ENCODE measurements at places on chromosomes 7 and 10. TPM values are rescaled to one million over a fixed set of nuclear protein-coding genes. Genes with fewer than 3 reads are reported as not detected.
A peak's percentile ranks its signal among the peaks of the same experiment; 100 is the strongest.

Gene SPDYE8
- not detected for polyA plus RNA-seq

Gene LGI1
- polyA plus RNA-seq = not detected

Gene CABCOCO1
- not detected for polyA plus RNA-seq

Gene HABP2
- not detected for polyA plus RNA-seq

Gene ANKRD30A
- not detected for polyA plus RNA-seq

Gene TRAPPC14
- 1.6 TPM for polyA plus RNA-seq

Gene GRID2IP
- polyA plus RNA-seq = not detected

Gene CTBP2
- polyA plus RNA-seq = 40.9 TPM

DNA sequence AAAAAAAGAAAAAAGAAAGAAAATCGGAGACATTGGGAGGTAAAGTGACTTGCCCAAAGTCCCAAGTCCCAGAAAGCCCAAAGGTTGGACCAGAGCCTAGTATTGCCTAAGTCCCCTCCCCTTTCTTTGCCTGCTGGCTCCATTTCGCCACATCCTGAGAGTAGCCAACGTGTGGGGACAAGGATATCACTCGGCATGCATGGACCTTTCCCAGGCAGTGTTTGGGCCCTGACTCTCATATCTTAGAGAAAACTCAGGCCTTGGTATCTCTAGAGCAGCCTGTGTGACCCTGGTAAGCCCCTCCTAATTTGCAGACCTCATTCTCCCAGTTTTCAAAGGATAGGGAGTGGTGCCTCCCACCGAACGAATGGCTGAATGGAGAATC, 294.2 kb upstream of the ZMIZ1 start:
- no peaks in the 10 kb centered on the region for H3K4me1 ChIP-seq
- no peaks in the 10 kb centered on the region for H3K27me3 ChIP-seq
- no peak overlapping the region for H3K27ac ChIP-seq

GRCh38 chr10:110651044-110651958, 7.2 kb downstream of the RBM20 start:
- DNase-seq = no peak
- H3K4me3 ChIP-seq = no peak overlapping the region
- no peaks in the 10 kb centered on the region for H3K4me1 ChIP-seq
- no peaks in the 10 kb centered on the region for H3K36me3 ChIP-seq
- H3K27ac ChIP-seq = no peak overlapping the region
- peaks cover 24% of the 10 kb centered on the region for H3K27me3 ChIP-seq

- peaks cover 5% of the 10 kb centered on the region for H3K27me3 ChIP-seq
- H3K36me3 ChIP-seq = no peaks in the 10 kb centered on the region
- no peak for DNase-seq
- no peaks in the 10 kb centered on the region for H3K4me1 ChIP-seq
- no peak overlapping the region for H3K27ac ChIP-seq
Measured at GRCh38 chr7:51186531-51186930, 130.1 kb downstream of the COBL start.

- no peaks in the 10 kb centered on the region for H3K4me1 ChIP-seq
- no peaks in the 10 kb centered on the region for H3K27me3 ChIP-seq
- H3K4me3 ChIP-seq = no peak overlapping the region
- DNase-seq = no peak
- no peaks in the 10 kb centered on the region for H3K36me3 ChIP-seq
- H3K27ac ChIP-seq = no peak overlapping the region
Measured at GRCh38 chr10:78947226-78947625, 121.5 kb upstream of the ZMIZ1 start.

DNA sequence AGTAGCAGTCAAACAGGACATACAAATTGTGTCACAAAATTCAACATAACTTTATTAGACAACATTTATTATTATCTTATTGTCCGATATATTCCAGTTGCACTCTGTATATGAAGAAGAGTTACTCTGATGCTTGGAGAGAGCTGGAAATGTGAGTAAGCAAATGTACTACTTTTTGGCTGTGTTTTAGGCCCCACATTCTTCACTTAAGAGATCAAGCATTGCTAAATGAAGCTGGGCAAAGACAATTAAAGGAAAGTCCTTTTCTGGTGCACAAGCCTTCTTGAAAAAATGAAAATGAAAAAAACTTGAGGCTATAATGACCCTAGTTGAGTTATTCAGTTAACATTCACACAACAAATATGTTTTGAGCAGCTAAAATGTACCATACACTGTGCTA, 26.1 kb downstream of the MYPN start:
- H3K4me3 ChIP-seq = no peak overlapping the region
- H3K27me3 ChIP-seq = no peaks in the 10 kb centered on the region
- DNase-seq = no peak

DNA sequence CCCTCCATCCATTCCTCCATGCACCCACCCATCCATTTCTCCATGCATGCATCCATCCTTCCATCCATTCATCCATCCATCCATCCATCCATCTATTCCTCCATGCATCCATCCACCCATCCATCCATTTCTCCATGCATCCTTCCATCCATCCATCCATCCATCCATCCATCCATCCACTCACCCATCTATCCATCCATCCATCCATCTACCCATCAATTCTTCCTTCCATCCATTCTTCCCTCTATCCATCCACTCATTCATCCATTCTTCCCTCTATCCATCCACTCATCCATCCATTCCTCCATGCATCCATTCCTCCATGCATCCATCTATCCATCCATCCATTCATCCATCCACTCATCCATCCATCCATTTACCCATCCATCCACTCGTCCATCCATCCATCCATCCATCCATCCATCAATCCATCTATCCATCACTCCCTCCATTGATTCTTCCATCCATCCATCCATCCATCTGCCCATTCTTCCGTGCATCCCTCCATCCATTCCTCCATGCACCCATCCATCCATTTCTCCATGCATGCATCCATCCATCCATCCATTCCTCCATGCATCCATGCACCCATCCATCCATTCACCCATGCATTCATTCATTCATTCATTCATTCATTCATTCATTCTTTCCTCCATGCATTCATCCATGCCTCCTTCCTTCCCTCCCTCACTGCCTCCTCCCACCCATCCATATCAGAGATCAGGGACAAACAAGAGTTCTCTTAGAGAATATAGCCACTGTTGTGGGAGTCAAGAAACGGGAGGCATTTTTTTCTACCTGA, 22.2 kb downstream of the ELN start:
- no peaks in the 10 kb centered on the region for H3K27me3 ChIP-seq
- H3K4me3 ChIP-seq = no peak overlapping the region
- no peak overlapping the region for H3K27ac ChIP-seq
- no peaks in the 10 kb centered on the region for H3K36me3 ChIP-seq
- no peaks in the 10 kb centered on the region for H3K4me1 ChIP-seq

DNA sequence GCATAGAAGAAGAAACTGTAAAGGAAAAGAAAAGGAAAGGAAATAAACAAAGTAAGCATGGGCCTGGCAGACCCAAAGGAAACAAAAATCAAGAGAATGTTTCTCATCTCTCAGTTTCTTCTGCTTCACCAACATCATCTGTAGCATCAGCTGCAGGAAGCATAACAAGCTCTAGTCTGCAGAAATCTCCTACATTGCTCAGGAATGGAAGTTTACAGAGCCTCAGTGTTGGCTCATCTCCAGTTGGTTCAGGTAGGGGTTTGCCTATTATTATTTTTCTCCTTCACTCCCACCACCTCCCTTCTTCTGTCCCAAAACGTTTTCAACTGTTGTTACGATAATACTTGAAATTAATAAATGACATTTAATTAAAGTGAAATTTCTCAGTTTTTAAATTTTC, 139.6 kb downstream of the MLLT10 start:
- H3K27ac ChIP-seq = no peak overlapping the region
- DNase-seq = no peak
- no peak overlapping the region for H3K4me3 ChIP-seq
- H3K4me1 ChIP-seq = no peaks in the 10 kb centered on the region
- peaks cover 10% of the 10 kb centered on the region for H3K36me3 ChIP-seq

DNA sequence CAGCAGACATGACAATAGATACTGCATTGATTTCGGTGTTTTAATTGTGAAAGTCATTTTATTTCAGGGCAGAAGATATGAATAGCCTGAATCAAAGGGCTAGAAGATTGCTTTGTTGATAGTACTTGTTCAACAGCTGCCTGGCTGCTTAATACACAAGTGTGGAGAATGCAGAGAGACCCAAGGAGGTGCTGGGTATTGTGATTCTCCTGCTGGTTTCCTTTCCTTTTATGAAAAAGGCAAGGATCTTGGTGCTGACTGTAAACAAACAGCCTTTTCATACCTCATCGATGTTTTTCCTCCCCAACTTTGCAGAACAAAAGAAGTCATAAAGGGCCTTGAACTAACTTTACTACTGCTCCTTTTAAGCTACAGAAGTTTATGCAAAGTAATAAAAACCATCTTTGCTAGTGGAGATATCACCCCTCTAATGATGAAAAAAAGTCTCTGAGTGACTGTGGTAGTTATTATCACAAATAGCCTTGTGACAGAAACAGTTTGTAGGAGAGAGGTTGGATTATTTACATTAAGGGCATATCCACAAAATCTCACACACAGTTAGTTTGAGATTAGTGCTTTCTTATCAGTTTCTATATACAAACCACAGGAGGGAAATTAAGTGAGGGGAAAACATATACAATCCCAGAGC, 800.0 kb downstream of the LRMDA start:
- DNase-seq = no peak
- H3K27me3 ChIP-seq = no peaks in the 10 kb centered on the region
- H3K4me1 ChIP-seq = no peaks in the 10 kb centered on the region
- no peak overlapping the region for H3K4me3 ChIP-seq
- no peaks in the 10 kb centered on the region for H3K36me3 ChIP-seq
- no peak overlapping the region for H3K27ac ChIP-seq

DNA sequence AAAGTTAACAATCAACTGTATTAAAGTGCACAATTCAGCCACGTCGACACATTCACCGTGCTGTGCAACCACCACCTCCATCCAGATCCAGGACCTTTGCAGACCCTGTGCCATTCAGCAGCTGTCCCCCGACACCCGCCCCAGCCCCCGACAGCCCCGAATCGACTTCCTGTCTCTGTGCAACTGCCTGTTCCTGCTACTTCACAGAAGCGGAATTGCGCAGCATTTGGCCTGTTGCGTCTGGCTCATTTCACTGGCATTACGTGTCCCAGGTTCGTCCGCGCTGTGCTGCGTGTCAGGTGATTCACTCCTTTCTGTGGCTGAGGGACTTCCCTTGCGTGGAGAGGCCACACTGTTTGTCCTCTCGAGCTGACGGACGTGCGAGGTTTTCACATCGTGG, 33.2 kb upstream of the DNAAF5 start:
- H3K27me3 ChIP-seq = no peaks in the 10 kb centered on the region
- no peak overlapping the region for H3K27ac ChIP-seq
- no peaks in the 10 kb centered on the region for H3K4me1 ChIP-seq
- H3K36me3 ChIP-seq = no peaks in the 10 kb centered on the region
- no peak for DNase-seq
- no peak overlapping the region for H3K4me3 ChIP-seq

GRCh38 chr7:30206942-30207341, 72.2 kb downstream of the MTURN start:
- H3K4me1 ChIP-seq = peaks cover 3% of the 10 kb centered on the region
- H3K27me3 ChIP-seq = no peaks in the 10 kb centered on the region
- H3K4me3 ChIP-seq = no peak overlapping the region
- DNase-seq = no peak
- no peaks in the 10 kb centered on the region for H3K36me3 ChIP-seq

DNA sequence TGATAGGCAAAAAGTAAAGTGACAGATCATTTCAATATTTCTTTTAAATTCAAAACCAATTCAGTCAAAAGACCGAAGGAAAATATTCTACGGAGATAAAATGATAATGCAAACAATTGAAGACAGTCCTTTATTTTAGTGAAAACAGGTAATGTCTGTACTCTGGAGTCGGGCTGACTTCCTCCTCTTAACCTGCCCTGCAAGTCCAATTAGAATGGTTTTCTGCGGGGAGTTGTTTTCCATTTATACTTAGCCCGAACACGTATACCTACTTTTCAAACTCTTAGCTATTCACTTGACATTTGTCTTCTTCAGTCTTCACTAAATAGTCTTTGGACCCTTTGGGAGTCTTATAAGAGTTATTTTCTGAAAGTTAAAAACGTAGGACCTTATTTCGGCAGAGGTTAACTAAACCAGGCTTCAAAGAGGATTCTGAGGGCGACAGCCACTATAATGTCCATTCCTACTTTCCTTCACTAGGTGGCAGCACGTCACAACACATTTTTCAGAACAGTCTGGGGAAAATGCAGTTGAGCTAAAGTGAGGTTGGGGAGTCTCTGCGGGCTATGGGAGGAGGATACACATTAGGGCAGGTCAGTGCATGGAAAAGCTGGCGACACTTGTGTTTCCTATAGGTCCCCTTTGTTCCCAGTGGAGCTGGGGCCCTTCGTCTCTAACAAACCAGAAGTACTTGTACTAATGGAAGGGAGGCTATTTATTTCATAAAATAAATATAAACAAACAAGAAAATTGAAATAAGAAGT, 472.0 kb downstream of the KCNMA1 start:
- H3K27me3 ChIP-seq = peaks cover 9% of the 10 kb centered on the region
- H3K36me3 ChIP-seq = no peaks in the 10 kb centered on the region
- H3K27ac ChIP-seq = no peak overlapping the region

- no peak overlapping the region for H3K4me3 ChIP-seq
- no peaks in the 10 kb centered on the region for H3K27me3 ChIP-seq
- DNase-seq = peak; percentile 60
- no peaks in the 10 kb centered on the region for H3K36me3 ChIP-seq
- H3K27ac ChIP-seq = no peak overlapping the region
- peaks cover 11% of the 10 kb centered on the region for H3K4me1 ChIP-seq
Measured at GRCh38 chr10:124106241-124106879, 13.0 kb upstream of the CHST15 start.

DNA sequence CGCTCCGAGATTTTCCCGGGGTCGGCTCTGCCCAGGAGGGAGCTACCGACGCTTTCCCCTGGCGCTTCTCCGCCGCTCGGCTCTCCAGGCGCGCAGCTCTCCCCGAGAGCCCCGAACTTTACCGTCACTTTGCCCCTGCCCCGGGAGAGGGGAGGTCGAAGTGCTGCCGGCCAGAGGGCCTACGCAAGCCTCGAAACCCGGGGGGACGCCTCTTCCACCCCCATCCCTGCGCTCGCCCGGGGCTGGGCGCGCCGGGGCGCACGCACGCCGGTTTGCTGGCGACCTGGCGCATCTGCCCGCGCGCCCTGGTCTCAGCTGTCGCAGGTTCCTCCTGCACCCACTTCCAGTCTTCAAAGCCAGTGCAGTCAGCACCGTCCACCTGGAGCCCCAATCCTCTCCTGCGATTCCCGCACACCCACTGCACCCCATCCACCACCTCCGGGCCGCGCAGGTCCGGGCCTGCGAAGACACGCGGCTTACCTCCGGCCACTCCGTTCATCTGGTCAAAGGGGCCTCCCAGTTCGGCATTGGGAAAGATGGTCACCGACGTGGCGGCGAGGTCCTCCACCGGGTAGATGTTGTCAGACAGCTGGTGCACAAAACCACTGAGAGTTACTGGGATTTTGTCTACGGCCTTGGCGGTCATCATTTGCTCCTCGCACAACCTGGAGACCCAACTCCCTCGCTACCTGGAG, 638 bp downstream of the EGR2 start:
- DNase-seq = peak; percentile 29
- peaks cover 36% of the 10 kb centered on the region for H3K27me3 ChIP-seq
- H3K4me3 ChIP-seq = peak overlapping the region; percentile 58
- no peaks in the 10 kb centered on the region for H3K36me3 ChIP-seq

GRCh38 chr7:157280216-157280841, 56.5 kb upstream of the DNAJB6 start:
- peaks cover 47% of the 10 kb centered on the region for H3K4me1 ChIP-seq
- DNase-seq = peak; percentile 3
- peak overlapping the region; percentile 65 for H3K27ac ChIP-seq
- H3K4me3 ChIP-seq = peak overlapping the region; percentile 21
- H3K27me3 ChIP-seq = no peaks in the 10 kb centered on the region
